Mesendoderm (in vitro differentiated cells): ENCODE measurements at places on chromosomes 2 and 18.
A peak's percentile ranks its signal among the peaks of the same experiment; 100 is the strongest.

DNA sequence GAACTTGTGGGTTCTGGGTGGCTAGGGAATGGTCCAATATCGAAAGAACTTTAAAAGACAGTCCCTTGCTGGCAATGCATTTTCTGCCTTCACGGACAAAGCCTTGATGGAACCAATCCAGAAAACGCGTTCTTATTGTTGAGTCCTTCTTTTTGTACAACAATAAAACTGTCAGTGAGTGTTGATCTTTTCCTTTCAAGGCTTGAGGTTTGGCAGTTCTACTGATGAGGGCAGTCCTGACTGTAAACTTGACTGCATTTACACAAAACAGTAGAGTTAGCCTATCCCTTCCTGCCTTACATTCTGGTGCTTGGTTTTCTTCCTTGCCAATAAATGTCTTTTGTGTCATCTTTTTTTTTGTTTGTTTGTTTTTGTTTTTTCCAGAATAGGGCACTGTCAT lies 2.5 kb upstream of the UGT1A7 start:
- DNase-seq: no peak

DNA sequence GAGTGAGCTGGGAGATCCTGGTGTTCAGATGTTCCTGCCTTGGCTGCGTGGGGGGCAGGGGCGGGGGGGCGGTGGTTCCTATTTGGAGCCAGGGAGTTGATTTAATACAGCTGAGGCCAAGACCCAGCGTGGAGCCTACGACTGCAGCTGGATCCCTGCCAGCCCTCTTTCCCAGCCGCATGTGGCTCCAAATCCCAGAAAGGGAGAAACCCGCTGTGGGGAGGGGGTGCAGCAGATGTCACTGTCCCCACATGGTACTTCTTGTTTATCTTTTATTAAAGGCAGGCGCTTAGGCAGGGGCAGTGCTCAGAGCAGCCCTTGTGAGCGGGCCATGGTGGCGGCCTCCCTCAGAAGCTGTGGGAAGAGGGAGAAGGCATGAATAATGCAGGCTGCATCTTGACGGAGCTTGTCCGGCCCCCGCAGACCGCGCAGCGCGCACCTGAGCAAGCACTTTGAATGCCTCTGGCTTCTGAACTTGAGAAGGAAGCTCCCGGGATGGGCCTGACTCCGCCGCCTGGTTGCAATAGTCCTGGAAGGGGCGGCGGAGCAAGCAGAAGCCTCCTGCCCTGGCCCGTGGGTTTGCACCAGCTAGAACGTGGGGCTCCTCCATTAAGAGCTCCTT lies 112.1 kb downstream of the GLI2 start:
- DNase-seq: no peak

GRCh38 chr2:217824223-217824622 lies 178.6 kb downstream of the TNS1 start:
- DNase-seq: no peak

GRCh38 chr2:216057688-216058193 lies 23.9 kb downstream of the PECR start:
- no peak for DNase-seq

DNA sequence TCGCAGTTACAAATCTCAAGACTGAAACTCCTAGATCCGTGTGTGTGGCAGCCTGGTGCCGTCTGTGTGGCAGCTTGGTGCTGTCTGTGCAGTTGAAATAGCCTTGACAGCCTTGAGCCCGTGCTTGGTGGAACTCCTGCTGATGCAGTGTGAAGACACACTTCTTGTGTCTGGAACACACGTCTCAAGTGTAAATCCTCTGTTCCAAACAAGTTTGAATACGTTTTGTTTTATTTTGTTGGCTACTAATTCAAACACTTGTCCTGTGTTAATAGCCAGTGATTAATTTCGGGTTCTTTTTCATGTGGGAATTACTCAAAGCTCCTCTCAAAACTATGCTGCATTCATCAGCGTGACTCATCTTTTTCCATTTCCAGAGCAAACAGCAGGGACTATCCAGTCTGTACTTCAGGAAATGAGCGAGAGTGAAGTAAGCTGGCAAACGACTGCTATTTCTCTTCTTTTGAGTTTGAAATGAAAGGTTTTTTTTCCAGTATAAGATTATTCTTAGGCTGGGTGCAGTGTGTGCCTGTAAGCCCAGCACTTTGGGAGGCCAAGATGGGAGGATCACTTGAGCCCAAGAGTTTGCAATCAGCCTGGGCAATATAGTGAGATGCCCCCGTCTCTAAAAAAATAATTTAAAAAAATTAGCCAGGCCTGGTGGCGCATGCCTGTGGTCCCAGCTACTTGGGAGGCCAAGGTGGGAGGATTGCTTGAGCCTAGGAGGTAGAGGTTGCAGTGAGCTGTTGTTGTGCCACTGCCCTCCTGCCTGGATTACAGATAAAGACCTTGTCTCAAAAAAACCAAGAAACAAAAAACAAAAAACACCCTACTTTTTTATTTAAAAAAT lies 152.9 kb downstream of the SPP2 start:
- no peak for DNase-seq

GRCh38 chr18:12291690-12292089 lies 16.4 kb upstream of the TUBB6 start:
- no peak for DNase-seq

- no peak for DNase-seq
These were observed 79.8 kb upstream of the PIK3C3 start for GRCh38 chr18:41875094-41875780.

DNA sequence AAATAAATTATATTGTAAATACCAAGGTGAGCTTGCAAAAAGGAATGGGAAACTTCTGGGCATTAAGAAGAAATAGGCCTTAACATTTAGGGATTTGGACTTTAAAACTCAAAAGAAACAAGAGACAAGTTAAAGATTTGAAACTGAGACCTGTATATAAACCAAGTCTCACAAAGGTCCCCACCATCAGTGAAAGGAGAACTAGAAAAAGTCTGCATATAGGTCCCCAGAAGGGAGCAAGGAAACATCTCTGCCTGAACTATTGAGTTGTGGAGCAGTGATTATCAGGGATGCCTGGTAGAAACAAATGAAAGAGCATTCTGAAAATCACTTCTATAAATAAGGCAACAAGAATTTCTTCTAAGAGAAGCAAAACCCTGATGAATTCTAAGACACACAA lies 30.5 kb upstream of the ITGAV start:
- no peak for DNase-seq

DNA sequence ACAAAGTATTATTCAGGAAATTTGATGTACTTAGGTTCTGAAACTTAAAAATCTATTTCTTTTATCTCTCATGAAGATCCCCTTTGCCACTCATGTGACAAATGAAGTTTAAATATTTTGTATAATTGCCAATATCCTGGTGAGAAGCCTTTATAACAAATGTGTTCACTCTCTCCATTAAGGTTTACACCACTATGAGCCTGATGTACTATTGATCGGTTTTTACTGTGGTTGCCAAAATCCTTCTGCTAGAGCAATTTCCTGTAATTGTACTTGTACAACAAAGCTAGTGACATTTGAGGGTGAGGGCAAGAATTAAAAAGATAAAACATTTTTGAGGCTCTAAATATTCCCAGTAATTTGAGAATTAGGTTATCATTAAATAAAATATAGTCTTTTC lies 222.3 kb upstream of the CDH19 start:
- no peak for DNase-seq

- no peak for DNase-seq
These were observed 48.1 kb downstream of the PLB1 start for GRCh38 chr2:28544036-28544346.

DNA sequence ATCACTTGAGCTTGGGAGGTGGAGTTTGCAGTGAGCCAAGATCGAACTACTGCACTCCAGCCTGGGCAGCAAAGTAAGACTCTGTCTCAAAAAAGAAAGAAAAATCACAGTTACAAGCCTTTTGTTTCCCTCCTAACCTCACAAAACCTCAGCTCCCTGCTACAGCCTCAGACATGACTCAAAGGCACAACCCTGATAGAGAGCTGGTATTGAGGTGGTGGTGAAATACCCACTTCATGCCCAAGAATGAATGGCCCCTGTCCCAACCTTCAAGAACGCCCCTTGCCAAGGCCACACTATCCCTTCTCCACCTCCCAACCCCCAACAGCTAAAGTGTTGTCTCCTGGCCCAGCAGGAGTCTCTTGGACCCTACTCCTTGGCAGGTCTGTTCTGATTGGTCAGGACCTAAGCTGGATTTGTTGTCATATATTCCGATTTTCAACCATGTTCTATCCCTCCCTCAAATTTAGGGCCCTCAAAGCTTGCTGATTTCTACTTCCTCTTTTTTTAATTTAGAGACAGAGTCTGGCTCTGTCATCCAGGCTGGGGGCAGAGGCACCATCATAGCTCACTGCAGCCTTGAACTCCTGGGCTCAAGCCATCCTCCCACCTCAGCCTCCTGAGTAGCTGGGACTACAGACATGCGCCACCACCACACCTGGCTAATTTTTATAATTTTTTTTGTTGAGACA lies 61.9 kb upstream of the BZW1 start:
- no peak for DNase-seq

GRCh38 chr2:96762529-96763311 lies 2.0 kb downstream of the CNNM4 start:
- DNase-seq: peak; percentile 85

DNA sequence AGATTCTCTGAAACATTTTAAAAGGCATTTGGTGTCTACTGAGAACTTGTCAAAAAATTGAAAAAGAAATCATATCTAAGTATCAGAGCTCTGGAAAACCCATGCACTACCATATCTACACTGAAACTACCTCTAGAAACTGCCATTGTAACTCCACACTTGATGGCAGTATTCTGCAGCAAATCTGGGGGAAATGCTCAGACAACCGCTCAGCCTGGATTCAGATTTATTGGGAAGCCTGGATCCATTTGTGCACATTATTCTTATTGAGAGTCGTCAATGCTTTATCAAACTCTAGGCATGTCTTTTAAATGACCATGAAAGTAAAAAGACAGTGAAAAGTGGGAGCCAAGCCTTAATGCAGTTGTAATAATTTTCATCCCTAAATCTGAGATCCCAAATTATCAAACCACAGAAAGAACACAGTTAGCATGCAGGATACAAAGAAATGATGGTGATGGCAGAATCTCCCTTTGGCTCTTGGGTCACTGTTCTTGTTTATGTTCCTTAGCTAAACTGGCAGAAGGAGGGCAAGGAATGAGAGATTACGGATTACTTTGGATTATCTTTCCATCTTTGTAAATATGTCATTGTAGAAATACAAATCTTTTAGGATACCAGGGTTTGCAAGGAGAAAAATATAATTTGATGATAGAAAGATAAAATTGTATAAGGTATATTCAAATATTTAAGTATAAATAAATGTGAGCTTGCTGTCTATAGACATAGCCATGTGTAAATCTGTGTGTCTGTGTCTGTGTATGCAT lies 512.1 kb upstream of the SYT4 start:
- DNase-seq: peak; percentile 19

DNA sequence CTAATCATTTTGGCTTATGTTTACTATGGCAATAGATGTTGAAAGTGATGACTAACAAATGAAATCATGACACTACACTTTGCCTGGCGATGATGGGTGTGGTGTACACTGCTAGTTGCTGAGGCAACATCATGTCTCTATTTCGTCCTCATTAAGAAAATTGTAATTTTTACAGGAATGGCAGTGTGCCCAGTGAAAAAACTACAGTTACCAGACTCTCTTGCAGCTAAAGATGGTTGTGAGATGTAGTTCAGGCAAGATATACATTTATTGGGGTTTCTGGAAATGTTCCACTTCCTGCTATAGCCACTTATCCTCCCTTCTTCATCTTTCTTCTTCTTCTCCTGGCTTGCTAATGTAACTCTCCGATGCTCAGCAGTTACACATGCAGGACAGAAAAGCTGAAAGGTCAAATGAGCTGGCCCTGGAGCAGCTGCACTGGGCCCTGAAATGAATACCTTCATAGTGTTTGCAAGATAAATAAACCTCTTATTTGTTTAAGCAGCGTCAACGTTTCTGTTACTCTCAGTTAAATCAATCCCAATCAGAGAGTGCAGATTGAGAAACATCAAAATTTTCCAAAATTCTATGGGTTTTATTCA lies 46.0 kb downstream of the SOCS6 start:
- DNase-seq: no peak

GRCh38 chr2:223549215-223549614 lies 52.9 kb downstream of the SCG2 start:
- peak; percentile 24 for DNase-seq

DNA sequence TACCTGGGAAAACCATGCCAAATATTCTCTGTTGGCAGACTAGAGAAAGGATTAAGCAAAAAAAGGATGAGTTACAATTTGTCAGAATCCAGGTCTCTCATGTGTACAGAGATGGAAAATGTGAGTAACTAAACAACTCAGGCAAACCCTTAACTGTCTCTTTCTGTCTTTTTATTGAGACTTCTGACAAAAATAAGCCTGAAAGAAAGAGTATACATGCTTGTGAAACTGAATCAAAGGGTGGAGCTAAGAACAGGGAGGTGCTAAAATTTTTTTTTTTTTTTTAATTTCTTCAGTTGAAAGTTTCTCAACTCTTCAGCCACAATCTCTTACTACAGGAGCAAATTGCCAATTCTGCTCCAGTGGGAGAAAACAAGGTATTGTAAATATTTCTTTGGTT lies at the start of gene SERPINB10:
Gene SERPINB10, plus strand, starts transcription at position 295 of the 400 bp plus-strand sequence. CDS start 7,553 bp downstream, outside the sequence.
- no peak for DNase-seq

DNA sequence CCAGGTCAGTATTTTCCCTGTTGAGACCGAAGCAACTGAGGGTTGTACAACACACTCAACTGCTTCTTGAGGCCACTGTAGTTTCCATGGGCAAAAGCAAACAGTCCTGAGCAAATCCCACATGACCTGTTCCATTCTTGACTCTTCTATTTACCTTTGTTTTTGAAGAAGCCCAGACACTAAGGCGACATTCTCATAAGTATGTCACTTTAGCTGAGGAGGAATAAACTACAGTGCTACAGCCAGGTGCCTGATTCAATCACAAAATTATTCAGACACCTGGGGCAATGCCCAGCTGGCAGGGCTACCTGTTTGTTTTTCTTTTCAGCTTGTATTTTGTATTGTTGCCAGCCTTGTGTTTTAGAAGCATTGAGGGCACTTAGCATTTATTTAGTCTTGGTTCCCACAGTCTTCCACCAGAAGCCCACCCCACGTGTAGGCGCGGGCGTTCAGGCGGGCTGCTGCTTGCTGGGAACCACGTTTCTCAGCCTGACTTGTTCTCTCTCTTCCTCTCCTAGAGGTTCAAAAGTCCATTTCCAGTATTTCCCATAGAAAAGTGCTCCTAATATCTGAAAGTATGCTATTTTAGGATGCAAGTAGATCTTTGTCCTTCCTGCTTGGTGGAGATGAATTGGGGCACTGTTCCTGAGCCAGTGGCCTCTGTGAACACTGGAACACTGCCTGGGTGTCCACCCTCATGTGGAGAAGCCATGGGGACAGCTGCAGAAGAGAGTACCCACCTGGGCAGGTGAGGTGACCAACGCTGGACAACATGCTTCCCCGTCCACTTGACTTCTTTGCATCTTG lies 99.0 kb upstream of the COPS8 start:
- DNase-seq: no peak

DNA sequence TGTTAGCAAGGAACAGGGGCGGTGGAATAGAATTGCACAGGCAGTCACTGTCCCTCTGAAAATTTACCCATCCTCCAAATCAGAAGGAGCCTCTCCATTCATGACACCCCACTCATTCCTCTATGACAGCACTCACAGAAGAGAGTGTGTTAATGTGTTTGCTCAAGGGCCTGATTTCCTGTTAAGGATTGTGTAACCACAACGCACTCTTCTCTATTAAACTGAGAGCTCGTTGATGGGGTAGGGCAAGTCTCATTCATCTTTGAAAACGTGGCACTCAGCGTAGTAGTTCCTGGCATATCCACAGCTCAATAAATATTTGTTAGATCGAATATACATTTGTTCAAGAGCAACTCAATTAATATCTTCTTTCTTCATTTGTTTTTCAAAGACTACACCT lies 106.4 kb downstream of the VAPA start:
- DNase-seq: no peak
